Upper lobe of right lung (tissue), 1 donor: ENCODE measurements at places on chromosomes 13 and 19.

DNA sequence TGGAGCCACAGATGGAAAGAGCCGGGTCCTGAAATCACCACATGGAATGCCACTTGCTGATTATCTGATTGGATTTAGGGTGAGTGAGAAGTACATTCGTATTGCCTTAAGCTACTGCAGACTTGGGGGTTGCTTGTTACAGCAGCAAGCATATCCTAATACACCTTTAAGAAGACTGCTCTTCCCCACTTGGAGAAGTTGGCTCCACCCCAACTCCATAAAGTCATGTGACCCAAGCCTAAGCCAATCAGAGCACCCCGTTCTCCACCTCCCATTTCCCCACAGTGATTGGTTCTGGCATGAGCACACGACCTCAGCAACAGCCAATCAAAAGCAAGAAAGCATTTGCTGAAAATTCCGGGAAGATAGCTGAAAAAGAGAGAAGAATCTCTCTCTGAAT, 23.1 kb downstream of the CACNA1A start:
- no peak for DNase-seq

- no peak for DNase-seq
These were observed 12.0 kb downstream of the ZSWIM9 start for GRCh38 chr19:48182434-48182833.

- no peak for DNase-seq
These were observed 52.0 kb upstream of the C13orf46 start for GRCh38 chr13:114025714-114026431.

- DNase-seq, result no peak
These were observed 84.4 kb downstream of the DNAJC15 start for GRCh38 chr13:43107780-43108179.

DNA sequence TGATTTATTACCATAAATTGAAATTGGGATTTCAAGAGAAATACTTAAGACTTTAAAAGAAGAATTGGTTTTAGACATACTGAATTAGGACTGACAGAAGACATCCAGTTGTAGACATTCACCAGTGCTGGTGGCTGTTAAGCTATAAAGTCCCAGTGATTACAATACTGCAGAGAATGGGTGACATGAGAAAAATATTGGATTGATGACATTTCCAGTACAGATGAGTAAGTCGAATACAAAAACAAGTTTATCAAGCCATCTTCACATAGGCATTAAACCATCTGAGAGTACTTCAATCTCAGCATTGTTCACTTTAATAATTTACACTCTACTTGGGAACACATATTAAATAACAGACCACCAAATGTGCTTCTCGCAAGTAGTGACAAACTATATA, 66.8 kb downstream of the TBC1D4 start:
- no peak for DNase-seq

DNA sequence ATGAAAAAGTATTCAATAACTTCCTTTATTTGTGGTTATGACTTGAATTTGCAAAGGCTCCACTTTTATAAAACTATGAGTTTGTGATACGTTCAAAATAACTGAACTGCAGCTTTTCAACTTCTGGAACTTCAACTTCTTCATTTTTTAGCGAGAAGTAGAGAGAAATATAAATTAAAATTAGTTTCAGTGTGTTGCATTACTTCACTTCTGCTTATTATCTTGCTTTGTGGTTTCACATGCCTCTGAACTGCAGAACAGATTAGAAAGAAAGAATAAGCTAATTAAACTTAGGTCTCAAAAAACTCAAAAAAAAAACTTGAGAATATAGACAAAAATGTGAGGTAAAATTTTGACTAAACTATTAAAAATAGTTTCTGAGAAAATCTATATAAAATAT, 1073.4 kb downstream of the PCDH17 start:
- no peak for DNase-seq

DNA sequence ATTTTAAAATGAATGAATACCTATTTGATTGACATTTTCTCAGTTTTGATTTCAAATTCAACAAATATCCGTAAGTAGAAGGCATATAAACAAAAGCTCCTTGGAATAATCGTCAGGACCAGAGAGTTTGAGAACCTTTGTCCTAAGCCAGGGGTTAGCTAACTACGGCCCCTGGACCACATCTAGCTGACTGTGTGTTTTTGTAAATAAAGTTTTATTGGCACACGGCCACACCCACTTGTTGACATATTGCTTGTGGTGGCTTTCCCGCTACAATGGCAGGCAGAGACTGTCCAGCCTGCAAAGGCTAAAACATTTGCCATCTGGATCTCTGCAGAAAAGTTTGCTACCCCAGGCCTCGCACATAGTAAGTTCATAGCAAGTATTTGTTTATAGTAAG, 83.4 kb downstream of the GNG7 start:
- no peak for DNase-seq

- no peak for DNase-seq
These were observed 34.5 kb downstream of the DNM2 start for GRCh38 chr19:10752237-10752912.

DNA sequence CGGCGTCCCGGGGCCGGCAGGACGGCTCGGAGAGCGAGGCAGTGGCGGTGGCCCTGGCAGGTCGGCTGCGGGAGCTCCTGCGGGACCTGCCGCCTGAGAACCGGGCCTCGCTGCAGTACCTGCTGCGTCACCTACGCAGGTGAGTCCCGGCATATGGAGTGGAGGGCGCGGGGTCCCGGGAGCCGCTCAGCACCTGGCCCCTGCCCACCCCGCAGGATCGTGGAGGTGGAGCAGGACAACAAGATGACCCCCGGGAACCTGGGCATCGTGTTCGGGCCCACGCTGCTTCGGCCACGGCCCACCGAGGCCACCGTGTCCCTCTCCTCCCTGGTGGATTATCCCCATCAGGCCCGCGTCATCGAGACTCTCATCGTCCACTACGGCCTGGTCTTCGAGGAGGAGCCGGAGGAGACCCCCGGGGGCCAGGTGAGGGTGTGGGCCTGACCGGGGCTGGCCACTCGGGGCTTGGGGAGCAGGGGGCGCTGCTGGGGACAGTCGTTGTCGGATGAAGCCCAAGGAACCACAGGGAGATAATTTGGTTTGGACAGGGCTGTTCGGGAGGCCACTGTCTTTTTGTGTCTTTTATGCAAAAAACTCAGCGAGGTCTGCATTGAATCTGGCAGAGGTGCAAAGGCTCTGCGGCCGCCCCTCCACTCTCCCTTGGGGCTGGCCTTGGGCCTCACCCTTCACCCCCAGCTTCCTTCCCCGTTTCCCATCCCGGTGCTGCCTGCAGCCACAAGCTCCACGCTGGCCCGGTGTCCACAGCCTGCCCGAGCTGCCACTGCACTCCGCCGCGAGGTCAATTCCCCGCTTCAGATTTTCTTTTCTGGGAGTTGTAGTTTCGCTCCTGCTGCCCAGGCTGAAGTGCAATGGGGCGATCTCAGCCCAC, 12.0 kb downstream of the POLR2E start:
- peak; percentile 65 for DNase-seq

DNA sequence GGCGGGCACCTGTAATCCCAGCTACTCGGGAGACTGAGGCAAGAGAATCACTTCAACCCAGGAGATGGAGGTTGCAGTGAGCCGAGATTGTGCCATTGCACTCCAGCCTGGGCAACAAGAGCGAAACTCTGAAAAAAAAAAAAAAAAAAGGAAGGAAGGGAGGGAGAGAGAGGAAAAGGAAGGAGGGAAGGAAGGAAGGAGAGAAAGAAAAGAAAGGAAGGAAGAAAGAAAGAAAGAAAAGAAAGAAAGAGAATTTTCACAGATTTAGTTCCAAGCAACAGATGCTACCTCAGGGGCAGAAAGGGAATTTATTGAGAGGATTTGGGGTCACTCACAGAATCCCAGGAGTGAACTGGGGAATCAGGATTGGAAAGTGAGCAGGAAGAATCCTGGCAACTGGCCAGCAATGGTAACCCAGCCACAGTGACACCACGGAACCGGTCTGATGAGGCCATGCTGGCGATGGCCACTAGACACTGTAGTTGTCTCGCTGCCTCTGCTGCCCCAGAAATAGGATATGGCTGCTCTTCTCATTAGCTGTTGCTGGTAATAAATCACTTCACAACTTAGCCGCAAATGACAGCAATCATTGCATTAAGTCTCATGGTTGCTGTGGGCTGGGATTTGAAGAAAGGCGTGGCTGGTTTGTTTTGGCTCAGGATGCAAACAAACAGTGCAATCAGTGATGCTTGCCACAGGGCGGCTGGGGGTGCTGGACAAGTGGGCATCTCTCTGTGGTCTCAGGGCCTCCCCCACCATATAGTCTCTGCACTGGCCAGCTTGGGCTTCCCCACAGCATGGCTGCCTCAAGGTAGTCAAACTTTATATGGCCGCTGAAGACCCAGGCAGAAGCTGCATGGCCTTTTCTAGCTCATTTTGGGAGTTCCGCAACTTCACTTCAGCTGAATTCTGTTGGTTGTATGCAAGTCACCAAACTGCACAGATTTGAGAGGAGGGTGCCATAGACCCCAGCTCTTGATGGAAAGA, 5.2 kb upstream of the BCAM start:
- no peak for DNase-seq

- DNase-seq, result no peak
These were observed 264.4 kb downstream of the UQCRFS1 start for GRCh38 chr19:28948566-28948965.

GRCh38 chr13:79631051-79631659, 150.2 kb downstream of the NDFIP2 start:
- DNase-seq, result no peak

DNA sequence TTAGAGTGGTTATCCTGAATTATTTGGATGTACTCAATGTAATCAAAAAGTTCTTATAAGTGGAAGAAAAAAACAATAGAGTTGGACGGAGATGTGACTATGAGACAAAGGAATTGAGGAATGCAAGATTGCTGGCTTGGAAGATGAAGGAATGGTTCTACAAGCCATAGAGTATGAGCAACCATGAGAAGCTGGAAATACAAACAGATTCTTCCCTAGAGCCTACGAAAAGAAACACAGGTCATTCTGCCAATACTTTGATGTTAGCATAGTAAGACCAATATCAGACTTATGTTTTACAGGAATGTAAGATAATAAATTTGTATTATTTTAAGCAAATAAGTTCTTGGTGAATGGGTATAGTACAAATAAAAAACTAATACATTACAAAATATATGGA, 249.2 kb downstream of the DIAPH3 start:
- DNase-seq, result no peak
